ENCODE measurements at places on chromosomes 2 and 18.

GRCh38 chr2:16179701-16180416, 239.5 kb downstream of the MYCN start:
- DNase-seq = no peak

DNA sequence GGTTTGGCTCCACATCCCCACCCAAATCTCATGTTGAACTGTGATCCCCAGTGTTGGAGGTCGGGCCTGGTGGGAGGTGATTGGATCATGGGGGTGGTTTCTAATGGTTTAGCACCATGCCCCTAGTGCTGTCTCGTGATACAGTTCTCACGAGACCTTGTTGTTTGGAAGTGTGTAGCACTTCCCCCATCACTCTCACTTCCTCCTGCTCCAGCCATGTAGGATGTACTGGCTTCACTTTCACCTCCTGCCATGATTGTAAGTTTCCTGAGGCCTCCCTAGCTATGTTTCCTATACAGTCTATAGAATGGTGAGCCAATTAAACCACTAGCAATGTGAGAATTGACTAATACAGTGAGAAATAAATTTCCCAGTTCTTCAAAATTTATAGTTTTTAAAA, 325.9 kb downstream of the FSIP2 start:
- no peak for DNase-seq

DNA sequence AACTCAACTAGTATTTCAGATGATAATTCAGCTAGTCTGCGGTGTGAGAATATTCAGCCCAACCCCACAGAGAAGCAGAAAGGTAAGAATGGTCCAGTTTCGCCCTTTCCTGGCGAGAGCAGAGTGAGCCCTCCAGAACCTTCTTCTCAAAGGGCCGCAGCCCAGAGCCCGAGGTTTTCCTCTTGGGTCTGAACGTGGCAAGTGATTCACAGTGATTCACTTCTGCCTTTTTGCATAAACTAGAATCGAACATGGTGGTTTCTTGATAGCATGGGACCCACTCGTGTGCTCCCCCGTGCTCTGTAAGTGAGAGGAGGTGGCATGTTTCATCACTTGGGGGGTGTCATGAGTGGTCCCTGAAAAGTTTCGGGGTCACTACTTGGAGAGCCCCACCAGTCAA, 24.2 kb downstream of the TRAF3IP1 start:
- no peak for DNase-seq

DNA sequence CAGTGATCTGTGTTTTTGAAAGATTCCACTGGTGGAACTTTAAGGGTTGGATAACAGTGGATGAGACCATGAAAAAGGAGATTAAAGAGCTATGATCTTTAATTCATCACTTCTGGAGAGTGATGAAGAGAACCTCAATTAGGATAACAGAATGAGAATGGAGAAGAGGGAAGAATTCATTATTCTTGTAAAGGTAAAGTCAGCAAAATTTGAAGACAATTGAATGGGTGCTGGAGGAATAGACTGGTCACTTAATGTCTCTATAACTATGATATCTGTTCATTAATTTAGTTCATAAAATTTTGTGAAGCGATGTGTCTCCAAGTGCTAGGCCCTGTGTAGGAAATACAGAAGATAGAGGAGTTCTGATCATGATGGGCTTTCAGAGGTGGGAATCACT, 1013.2 kb upstream of the FANCL start:
- no peak for DNase-seq

- DNase-seq = no peak
Measured at GRCh38 chr2:27489118-27489497, 435 bp downstream of the IFT172 start.

DNA sequence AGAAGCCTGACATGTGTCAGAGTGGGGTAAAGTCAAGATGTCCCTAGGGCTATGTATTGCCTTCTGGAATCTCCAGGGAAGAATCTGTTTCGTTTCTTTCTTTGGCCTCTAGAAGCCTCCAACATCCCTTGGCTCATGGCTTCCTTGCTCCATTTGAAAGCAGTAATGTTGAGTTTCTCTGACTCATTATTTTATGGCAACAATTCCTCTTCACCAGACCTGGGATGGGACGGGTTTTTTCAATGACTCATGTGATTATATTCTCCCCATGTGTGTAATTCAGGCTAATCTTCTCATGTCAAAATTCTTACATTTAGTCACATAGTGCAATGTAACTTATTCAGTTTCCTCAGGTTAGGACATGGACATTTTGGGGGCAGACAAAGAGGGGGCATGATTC, 1038.6 kb downstream of the CBLN2 start:
- no peak for DNase-seq

DNA sequence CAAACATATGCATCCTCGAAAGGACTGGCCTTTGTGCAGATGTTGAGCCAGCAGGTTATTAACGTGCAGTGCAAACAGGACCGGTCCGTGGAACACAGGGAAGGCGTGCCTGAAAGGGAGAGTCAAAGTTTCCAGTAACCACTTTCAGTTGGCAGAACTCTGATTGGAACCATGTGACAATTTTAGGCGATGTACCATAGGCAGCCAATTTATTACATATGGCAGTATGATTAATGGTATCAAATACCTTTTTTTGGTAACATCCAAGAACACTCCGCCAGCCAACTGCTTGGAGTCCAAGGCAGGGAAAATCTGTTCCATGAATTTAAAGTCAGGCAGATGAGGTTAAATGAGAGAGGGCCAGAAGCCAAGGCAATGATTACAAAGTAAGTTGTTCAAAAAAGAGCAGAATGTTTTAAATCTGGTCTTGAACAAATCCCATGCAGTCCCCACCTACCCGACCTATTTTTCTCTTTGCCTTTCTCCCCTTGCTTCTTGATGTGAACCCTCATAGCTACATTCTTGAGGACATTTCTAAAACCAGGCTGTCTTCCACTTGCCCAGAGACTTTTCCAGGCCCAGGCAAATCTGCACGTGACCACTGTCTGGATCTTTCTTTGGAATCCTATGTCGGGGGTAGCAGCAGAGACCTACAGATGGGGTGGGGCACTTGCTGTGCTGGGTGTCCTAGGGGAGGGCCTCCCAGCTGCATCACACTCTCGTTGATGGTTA, 351.7 kb downstream of the HRH4 start:
- DNase-seq = no peak

DNA sequence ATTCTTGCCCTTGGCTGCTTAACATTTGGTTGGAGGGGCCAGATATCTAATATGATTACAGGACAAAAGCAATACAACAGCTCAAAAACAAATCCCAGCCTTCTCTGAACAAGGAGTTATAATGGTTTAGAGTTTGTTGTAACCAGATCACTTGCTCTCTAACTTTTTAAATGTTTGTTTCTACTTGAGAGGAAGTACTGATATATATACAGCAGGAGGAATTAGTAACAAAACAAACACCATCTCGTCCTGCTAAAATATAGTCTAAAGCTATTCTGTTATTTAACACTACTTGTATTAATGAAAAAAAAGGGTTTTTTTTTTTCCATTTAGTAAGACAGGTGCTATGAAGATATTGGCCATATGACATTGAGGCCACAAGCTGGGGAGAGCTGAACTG, 60.9 kb upstream of the TMEM17 start:
- DNase-seq = no peak

- DNase-seq = no peak
Measured at GRCh38 chr18:7023581-7023980, 94.0 kb downstream of the LAMA1 start.

DNA sequence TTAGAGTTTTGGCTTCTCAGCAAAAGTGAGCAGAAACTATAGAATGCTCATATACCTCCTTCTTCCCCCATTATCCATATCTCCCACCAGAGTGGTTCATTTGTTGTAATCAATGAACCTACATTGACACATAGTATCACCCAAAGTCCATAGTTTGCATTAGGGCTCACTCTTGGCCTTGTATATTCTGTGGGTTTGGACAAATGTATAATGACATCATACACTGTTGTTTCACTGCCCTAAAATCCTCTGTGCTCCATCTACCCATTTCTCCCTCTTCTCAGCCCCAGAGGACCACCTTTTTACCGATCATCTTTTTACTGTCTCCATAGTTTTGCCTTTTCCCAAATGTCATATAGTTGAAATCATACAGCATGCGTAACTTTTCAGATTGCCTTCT, 24.1 kb downstream of the ZFP36L2 start:
- no peak for DNase-seq

- DNase-seq = no peak
Measured at GRCh38 chr2:109054865-109055264, 65.8 kb upstream of the EDAR start.

DNA sequence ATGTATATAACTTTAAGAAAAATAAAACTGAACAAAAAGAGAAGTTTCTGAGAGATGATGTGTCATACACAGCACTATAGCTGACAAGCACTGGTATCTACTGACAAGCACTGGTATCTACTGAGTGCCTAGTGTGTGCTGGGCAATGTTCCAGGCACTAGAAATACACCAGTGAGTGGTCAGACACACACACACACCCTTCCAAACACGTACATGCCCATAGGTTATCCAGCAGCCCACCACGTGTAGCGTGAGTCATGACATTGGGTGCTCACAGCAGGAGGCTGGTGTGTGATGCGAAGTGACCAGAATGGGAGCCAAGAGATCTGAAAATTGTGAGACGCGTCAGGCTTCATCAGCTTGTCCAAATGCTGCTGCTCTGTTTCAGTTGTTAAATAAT, 12.2 kb upstream of the GNAL start:
- DNase-seq = no peak

DNA sequence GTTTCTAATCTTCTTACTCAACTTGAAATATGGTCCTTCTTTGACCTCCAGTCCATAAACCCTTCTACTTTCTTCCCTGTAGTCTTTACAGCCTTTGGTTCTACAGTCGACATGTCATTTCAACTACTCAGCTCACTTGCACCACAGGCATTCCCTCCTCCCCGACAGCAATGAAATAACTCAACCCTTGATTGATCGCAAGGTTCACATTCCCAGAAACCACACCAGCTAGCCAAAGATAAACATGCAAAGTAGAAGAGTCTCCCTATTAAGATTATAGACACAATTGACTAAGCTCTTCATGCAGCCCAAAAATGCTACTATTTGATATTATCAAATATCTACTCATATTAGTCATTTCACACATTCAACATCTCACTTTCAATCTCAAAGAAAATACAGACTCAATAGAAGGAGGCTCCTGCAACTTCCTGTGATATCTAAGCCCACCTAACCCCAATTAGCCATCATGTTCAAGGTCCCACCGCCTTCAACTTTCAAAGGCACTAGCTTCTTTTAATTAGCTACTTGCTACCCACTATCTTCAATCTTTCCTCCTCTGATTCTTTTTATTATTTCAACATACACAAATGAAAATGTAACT, 50.8 kb downstream of the RTTN start:
- no peak for DNase-seq

DNA sequence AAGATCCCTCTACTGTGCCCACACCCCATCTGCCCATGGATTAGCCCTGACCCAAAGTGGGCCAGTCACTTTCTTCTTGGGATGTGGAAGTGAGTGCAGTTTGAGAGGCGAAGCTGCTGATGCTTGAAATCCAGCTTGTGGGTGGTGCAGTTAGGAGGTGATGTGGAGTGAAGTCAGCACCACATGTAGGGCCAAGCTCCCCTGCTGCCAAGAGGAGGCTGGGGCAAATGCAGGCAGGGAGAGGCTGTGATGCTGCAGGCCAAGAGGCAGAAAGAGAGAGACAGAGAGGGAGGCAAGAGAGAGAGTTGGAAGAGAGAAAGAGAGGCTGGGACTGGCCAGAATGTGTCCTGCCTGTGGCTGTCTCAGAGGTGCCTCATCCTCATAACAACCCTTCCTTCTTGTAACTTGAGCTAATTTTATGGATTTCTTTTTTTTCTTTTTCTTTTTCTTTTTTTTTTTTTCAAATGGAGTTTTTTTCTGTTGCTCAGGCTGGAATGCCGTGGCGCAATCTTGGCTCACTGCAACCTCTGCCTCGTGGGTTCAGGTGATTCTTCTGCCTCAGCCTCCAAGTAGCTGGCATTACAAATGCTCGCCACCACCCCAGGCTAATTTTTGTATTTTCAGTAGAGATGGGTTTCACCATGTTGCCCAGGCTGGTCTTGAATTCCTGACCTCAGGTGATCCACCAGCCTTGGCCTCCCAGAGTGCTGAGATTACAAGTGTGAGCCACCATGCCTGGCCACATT, 35.3 kb upstream of the CAB39 start:
- no peak for DNase-seq

GRCh38 chr2:240568678-240569522, 616 bp downstream of the RNPEPL1 start:
- no peak for DNase-seq

- no peak for DNase-seq
Measured at GRCh38 chr2:175836361-175836760, 165.7 kb downstream of the LNPK start.

- DNase-seq = no peak
Measured at GRCh38 chr2:178074123-178075005, 1.8 kb upstream of the PDE11A start.

- DNase-seq = no peak
Measured at GRCh38 chr18:25005541-25006403, 346.2 kb downstream of the ZNF521 start.

DNA sequence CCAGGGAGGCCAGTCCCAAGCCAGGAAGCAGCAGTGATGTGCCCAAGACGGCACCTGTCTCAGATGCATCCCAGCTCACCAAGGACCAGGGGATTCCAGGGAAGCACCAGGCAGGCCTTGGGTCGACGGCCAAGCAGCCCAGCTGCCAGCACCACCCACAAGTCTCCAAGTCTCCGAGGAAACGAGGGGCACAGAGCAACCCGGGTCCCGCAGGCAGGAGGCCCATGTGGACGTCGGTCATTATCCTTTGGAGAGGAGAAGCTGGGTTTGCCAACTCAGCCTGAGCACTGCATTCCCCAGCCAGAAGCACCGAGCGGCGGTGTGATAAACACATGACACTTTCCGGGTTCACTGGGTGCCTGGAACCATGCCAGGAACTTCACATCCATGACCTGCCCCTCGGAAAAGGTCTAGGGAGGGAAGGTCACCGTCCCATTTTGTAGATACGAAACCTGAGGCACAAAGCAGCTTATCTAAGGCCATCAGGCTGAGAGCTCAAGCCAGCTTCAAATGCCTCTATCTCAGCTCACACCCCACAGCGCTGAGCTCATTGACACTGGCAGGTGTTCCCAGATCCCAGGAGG, 104.5 kb downstream of the ZNF516 start:
- no peak for DNase-seq

DNA sequence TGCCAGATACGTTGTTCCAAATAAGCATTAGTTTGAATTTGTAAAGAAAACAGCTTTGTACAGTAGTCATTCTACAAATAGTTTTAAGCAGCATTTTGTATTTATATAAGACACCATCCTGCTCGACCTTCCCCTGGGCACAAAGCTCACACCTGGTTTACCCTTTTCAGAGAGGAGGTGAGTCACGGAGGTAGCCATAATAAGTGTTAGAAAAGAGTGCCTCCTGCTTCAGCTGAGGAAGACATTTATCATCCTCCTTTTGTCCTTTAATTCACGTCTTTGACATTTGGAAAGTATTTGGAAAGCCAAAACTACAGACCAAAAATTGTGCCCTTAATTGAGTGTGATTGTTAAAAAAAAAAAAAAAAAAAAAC, 6.8 kb downstream of the RAB12 start:
- no peak for DNase-seq

DNA sequence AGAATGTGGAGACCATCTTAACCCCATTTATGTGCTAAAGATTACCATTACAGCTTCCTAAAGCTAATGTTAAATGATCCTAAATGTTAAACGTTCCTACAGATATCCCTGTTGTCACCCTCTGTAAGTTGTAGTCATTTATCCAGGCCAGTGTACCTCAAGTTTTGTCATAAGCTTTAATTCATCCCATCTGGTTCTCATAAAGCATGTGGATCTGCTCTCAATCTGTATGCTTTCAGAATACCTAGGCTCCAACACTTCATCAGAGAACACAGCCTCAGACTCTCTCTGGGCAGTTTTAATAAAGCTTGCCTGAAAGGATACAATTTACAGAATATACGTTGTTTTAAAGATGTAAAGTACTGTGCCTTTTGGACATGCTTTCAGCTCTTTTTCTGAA, 4.2 kb upstream of the CCDC178 start:
- DNase-seq = no peak

Data from activated T-helper 1 cell treated with anti-CD3 and anti-CD28 coated beads, Interleukin-2, amount 50 U/mL, for 16 hours (primary cell).